NCI-H524 (cell line): ENCODE measurements at places on chromosomes 1 and 21.
A peak's percentile ranks its signal among the peaks of the same experiment; 100 is the strongest.

GRCh38 chr1:41526956-41527561 lies 42.6 kb upstream of the EDN2 start:
- DNase-seq, result no peak

GRCh38 chr1:96355521-96355920 lies 366.1 kb upstream of the PTBP2 start:
- DNase-seq, result peak; percentile 93

GRCh38 chr21:34219334-34220060 lies 144.3 kb upstream of the KCNE2 start:
- no peak for DNase-seq

GRCh38 chr1:6207921-6208320 lies 2.0 kb downstream of the RNF207 start:
- no peak for DNase-seq

DNA sequence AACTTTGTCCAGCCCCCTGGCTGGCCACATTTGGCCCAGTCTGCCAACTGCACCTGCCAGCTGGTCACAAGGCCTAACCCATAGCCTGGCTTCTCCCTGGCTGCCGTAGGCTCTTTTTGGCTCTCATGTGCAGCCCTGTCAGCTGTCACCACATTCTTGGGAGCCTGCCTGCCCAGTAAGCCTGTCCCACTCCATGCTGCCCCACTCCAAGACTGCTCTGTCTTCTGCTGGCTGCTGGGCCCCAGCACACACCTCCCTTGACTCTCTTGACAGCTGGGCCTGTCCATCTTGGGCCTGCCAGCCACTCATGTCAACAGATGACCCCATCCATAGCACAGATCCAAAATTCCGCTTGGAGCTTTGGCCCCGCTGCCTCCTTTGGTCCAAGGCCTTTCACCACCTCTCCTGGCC lies 74.3 kb upstream of the EDN2 start:
- DNase-seq, result peak; percentile 18

DNA sequence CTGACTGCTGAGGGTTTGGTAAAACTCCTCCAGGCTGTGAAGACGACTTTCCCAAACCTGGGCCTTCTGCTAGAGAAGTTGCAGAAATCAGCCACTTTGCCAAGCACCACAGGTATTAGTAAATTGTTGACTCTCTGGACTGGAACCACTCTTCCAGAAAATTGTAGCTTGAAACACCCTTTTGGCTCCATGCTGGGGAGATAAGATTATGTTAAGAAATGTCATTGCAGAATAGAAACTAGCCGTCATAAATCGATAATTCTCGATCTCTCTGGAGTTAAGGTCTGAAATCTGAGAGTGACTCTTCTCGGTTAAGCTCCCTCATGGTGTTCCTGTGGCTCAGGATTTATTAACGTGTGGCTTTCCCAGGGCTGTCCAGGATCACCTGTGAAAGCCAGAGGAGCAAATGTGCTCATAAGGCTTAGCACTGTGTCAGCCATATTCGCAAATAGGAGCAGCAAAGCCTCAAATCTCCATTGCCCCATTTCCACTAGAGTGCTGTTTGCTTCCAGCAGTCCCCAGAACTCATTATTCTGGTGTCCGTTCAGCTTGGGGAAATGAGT lies 54.6 kb downstream of the ZBTB40 start:
- DNase-seq, result no peak

GRCh38 chr1:51238034-51238403 lies 1.9 kb downstream of the RNF11 start:
- DNase-seq, result peak; percentile 61

DNA sequence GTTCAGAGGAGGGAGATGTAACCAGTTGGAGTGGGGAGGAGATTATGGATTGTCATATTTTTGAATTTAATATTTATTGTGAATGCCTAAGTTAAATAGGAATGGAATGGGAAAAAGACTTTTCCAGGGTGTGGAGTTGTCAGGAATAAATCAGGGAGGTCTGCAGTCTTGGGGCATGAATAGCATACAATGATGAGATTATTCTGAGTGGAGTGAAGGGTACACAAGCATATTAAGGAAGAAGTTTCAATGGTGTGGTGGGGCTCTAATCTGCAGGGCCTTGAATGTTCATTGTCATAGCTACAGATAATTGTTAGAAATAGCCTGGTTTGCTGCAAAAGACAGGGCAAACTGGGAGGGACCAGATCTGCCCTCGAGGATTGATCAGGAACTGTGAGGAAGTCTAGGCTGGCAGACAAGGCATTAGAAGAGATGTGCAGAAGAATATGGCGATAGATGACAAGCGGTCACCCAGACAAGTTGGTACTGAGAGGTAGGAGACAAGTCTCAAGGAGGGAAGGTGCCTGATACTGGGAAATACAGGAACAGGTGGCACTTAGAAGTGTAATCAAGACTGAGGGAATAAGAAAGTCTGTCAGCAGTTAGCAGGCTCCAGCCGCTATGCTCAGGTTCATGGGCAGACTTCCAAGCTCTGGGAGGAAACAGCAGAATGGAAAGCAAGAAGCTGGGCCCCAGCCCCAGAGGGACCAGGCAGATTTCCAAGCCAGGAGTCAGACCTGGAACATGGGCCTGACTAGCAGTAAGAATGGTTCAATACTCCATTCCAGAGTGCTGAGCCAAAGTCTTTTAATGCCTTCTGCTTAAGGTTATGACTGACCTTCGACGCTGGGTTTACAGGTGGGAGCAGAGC lies 20.9 kb upstream of the RGL1 start:
- DNase-seq, result peak; percentile 75

- no peak for DNase-seq
These were observed 6.3 kb downstream of the ITSN1 start for GRCh38 chr21:33648555-33648954.

DNA sequence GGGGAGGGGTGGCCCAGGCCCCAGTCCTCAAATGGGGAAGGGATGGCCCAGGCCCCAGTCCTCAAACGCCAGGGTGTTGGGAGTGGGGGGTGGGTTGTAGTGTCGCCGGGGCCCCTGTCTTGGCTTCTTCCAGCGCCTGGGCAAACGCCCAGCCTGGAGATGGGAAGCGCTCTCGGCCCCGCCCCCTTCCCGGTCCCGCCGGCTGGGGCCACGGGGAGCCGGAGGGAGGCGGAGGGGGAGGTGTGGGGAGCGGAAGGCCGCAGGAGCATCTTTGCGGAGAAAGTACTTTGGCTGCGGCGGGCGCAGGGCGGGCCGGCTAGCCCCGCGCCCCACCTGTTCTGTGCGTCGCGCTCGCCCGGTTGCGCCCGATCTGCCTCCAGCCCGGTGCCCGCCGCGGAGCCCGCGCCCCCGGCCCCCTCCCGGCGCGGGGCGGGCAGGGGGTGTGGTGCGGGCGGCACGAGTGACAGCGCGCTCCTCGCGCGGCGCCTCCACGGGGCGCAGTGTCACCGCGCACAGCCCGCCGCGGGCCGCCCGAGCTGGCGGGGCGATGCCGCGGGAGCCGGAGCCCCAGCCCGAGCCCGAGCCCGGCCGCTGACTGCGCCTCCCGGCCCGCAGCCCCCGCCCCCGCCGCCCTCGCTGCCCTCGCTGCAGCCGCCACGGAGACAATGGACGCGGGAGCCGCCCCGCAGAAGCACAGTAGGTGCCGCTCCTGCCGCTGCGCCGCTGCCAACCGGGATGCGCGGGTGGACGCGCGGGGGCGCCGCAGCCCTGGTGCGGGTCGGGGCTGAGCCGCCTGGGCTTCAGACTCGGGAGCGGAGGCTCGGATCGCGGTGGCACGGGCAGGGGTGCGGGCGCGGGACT lies 31.1 kb upstream of the PEX10 start:
- DNase-seq, result peak; percentile 46

DNA sequence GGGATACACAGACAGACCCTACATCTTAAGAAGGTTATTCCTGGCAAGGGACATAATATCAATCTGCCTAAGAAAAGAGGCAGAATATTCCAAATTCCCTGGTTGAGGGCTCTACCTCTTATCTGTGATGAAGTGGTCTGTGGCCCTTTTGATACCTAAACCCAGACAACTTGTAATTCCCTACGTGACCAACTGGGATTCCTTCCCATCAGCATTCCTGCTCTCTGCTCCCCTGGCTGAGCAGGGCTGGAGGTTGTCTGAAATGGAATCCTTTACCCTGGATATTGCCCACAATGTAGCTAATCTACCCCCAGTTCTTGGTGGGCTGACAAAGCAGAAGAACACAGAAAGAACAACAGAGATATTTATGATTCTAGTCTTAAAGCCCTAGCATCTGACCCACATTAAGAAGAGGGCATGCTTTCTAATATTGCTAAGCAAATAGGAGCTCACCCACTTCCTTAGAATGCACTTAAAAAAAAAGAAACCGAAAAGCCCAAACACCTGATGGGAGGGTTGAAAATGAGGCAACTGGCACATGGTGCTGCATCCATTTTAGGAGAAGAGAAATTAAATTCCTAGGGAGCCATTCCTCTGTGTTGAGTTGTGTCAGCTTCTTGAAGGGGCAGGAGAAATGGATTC lies 36.8 kb downstream of the GADD45A start:
- no peak for DNase-seq

DNA sequence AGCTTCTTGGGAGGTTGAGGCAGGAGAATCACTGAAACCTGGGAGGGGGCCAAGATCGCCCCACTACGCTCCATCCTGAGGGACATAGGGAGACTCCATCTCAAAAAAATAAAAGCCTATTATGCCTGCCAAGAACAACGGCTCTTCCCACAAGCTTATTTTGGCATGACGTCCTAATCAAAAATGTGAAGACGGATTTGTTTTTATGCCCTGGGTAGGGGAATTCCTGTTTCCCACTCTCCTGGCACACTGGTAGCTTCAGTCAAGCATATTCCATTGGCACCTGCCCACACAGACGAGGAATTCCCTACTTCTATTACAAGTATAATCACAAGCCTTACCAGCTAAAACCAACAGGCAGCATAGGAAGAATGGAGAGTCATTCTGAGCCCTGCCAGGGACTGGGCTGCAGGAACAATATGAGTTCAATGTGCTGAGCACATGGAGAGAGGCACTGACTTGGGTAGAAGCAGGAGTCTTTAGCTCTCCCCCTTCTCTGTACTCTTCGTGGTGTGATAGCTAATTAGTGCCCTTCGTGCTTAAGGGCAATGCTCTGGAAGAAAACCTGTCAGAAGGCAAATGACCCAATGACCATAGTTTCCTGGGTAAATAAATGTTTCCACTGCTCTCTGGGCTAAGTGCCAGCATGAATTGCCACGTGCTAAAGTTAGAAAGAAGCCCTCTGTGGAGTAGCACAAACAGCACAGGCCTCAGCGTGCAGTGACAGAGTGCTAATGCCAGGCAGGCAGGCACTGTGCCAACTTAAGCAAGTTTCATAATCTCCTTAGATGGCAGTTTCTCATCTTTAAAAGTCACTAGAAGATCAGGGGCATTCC lies 16.8 kb downstream of the TNFSF4 start:
- peak; percentile 38 for DNase-seq

DNA sequence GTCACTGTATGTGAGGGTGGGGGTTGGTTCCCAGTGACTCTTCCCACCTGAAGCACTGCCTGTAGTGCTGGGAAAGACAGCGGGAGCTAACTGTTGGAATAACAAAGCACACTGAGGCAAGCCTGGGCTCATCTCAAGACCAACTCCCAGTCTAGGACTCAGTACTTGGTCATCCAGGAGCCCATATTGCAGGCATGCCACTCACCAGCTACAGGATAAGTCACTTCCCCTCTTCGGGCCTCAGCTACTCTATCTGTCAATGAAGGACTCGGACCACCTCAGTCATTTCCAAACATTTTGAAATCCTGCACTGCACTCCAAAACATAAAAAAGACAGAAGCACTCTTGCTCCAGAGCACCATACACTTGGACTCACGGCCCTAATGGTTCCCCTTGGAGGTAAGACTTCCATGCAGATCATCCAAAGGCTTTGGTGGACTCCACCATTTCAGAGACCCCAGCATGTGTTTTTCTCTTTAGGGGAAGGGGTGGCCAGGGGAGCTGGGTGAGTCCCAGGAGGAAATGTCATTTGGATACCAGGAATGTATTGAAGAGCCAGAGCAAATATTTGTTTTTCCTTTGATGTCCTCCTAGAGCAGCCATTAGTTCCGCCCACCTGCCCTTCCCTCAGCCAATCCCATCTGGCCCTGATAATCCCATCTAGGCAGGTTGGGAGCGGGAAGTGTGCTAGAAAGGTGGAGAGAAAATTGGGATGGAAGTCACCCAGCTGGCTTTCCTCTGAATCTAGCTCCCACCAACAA lies 3.1 kb downstream of the NUAK2 start:
- no peak for DNase-seq

- no peak for DNase-seq
These were observed 529.6 kb upstream of the ZRANB2 start for GRCh38 chr1:71610476-71610875.

- no peak for DNase-seq
These were observed 372.8 kb downstream of the PTBP2 start for GRCh38 chr1:97094247-97094972.

- no peak for DNase-seq
These were observed 897.2 kb downstream of the ADGRL2 start for GRCh38 chr1:82697965-82698364.

- DNase-seq, result no peak
These were observed 75.2 kb upstream of the ZC3H12A start for GRCh38 chr1:37399205-37399604.

DNA sequence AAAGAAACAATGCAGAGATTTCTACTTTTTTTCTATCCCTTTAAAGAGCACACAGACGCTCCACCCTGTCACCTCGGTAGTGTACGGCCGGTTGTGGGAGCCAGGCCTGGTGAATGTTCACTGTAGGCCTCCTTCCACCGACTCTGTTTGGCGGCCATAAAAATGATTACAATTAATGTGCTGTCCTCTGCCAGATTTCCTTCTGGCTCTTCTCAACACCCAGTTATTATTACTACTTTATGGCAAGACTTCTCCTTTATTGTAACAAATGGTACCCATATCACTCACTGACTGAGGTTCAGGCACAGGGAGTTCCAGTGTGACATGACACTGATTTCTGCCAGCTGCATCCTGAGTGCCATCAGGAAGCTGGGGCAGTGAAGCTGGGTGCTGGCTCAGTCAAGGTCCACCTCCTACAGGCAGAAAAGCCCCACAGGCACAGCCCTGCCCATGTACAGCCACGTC lies 37.4 kb downstream of the GPR161 start:
- no peak for DNase-seq

GRCh38 chr21:42062236-42063022 lies 8.7 kb upstream of the UMODL1 start:
- peak; percentile 44 for DNase-seq

DNA sequence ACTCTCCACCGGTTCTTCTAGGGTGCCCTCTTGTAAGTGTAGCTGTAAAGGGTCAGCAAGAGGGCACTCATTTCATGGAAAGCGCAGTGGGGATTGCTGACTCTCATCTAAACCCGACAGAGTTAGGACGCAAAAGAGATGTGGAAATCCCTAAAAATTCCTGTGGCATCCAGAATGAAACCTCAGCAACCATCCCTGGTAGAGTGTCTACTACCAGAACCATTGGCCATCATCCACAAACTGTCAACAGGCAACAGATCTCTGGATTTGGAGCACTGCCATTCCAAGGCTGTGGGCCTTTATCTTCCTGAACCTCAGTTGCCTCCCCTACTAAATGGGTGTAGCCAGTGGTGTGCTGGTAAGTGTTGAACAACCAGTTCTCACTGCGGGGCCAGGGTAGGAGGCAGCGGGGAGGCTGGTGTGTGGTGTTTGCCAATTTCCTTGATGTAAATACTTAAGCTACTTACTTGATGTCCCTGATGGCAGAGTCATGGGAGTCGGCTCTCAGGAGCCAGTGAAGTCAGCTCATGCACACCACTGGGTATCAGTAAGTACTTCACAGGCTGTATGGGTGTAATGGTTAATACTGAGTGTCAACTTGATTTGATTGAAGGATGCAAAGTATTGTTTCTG lies 195.8 kb downstream of the KAZN start:
- DNase-seq, result no peak
